ENCODE measurements at places on chromosomes 7 and 10. TPM values are rescaled to one million over a fixed set of nuclear protein-coding genes. Genes with fewer than 3 reads are reported as not detected.

- DNase-seq: peak; percentile 31
Measured at GRCh38 chr10:3873728-3874461, 88.9 kb upstream of the KLF6 start.

- DNase-seq: no peak
Measured at GRCh38 chr7:27745064-27745583, 5.2 kb downstream of the TAX1BP1 start.

DNA sequence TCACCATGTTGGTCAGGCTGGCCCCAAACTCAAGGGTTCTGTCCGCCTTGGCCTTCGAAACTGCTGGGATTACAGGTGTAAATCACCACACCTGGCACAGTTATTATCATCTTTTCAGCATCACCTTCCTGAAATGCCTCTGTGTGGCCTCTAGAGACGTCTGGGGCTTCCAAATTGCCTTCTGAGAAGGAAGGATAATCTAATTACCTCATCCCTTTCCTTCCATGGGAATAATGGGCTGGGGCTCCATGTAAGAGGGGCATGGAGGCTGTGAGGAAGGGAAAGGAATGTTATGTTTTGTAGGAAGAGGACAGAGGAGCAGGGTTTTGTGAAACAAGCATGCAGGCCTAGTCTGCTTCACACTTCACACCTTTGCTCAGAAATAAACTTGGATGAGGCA lies 22.2 kb upstream of the PODXL start:
- DNase-seq: no peak

GRCh38 chr10:67783606-67784294 lies 54.2 kb downstream of the DNAJC12 start:
- DNase-seq: no peak

GRCh38 chr7:44411306-44411705 lies 79.2 kb downstream of the NUDCD3 start:
- DNase-seq: no peak

- no peak for DNase-seq
Measured at GRCh38 chr7:55591282-55591931, 19.1 kb upstream of the VOPP1 start.

DNA sequence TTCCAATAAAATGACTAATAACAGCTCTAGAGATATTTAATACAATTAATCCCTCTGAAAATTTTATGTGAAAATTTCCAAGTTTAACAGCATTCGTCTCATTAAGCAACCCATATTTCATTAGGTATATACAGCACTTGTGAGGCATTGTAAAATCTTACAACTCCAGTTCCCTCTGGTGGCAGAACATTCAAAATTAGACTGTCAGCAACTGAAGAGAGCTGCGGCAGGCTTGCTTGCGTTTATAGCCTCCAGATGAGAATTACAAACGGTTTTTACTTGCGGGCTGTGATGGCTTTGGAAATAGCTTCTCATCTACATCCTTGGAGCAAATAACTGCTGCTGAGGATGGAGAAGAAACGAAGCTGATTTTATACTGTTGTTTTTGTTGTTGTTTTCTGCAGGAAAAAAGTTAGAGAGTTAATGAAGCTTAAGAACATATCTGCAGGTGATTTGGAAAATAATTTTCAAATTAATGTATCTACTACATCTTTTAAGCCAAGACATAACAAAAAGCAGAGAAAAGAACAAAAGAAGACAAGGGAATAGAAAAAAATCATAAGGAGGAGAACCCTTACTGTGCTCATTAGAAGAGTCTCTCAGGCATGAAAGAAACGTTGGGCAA lies 171.3 kb downstream of the MAGI2 start:
- DNase-seq: no peak

- DNase-seq: no peak
Measured at GRCh38 chr7:85074-85882, 107.1 kb upstream of the FAM20C start.

GRCh38 chr10:57333880-57334279 lies 933.8 kb downstream of the IPMK start:
- DNase-seq: no peak

- no peak for DNase-seq
Measured at GRCh38 chr10:75427951-75428350, 3.5 kb upstream of the LRMDA start.

DNA sequence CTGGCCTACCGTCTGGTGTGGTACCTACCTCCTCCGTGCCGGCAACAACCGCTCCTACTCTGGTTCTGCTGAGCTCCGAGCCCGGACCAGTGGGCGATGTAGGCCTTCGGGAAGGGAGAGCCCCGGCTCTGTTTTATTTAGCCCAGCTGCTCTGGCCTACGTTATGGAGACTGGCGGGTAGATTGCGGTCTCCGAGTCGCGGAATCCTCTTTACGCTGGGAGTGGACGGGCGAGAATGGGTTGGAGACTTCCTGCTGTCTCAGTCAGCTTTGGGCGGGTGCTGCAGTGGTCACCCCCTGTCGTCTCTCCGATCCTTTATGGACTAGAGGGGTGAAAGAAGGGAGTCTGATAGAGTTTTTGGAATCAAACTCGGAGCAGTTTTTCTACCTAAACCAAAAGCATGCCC lies 406 bp downstream of the CBLL1 start:
- no peak for DNase-seq

DNA sequence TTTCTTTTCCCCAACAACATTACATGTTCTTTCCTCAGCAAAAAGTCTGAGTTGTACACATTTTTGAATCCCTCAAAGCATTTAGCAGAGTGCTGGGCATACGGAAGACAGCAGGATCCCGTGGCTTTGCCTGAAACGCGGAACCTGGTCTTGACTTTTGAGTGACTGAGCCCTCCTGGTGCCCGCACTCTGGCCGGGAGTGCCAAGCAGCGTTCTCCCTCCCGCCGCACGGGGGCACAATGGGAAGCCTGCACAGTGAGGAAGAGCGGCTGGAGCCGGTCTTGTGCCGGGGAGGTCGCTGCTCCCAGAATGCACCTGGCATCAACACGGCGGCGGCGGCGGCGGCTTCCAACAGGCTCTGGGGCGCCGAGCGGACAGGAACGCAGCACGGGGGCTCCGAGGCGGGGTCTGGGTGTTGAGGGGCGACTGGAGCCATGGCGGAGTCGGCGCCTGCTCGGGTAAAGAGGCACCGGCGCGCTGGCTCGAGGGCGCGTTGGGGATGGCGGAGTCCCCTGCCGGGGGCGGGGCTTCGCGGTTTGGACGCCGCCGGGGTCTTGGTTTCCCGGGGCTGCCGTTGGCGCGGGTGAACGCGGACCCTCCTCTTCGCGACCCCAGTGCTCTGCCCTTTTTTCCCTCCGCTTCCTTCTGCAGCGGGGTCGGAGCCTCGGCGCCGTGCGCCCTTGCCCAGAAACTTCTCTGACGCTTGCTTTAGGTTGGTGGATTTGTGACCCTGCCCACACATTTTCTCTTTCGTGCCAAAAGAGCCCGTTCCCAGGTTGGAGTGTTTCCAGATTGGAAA lies at the start of gene ZNF212:
Gene ZNF212 (plus strand): TSS at position 307 of the 799 bp plus-strand sequence. CDS start 128 bp downstream, at position 435.
- peak; percentile 89 for DNase-seq

DNA sequence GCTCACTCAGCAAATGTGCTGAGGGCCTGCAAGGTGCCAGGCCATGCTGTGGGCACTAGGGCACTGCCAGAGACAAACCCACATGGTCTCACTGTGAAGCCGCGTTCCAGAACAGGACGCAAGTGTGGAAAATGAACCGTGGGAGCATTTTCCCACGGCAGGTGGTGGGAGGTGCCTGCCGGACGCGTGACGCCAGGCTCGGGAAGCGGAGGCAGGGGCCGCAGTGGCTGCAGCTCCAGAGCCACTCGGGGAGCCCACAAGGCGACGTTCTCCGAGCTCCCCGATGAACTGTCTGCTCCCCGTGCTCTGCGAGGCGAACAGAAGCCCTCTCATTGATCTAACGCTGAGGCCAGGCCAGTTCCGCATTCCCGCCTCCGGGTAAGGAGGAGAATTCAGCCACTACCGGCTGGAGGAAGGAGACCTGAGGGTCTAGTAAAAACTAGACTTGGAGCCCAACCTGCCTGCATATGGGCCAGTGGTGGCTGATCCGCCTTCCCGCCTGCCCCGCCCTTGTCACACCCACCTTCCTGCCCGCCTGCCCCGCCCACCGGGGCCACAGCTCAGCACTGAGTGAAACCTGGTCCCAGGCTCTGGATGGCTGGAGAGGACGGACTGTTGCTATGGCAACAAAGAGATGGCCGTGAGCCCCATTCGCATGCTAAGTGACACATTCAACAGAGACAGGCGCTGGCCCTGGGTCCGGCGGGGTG lies 13.1 kb downstream of the ADGRA1 start:
- no peak for DNase-seq

DNA sequence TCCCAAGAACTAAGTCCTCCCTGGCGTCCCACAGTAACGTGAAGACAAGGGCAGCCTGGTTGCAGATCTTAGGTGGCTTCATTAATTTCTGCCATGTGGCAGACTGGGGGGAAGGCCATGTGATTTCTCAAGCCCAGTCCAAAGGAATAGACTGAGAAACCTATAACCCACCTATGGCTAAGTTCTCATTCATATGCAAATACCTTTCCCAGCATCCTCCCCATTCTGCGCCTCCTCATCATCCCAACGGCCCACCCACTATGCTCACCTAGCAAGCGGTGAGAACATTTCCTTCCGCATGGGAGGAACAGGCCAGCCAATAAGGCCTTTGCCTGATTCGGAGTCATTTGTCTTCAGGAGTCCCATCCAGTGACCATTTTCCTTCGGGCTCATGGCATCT lies 8.2 kb upstream of the CLEC2L start:
- DNase-seq: no peak

- DNase-seq: no peak
Measured at GRCh38 chr10:43417950-43418768, 9.2 kb upstream of the HNRNPF start.

- no peak for DNase-seq
Measured at GRCh38 chr10:78210548-78210947, 176.9 kb downstream of the RPS24 start.

- DNase-seq: no peak
Measured at GRCh38 chr7:20193242-20193777, 23.9 kb downstream of the MACC1 start.

Gene GSAP
- total RNA-seq: 9.2 TPM

Gene AKR1C2
- total RNA-seq: 4.5 TPM

Gene RHEB
- 104 TPM for total RNA-seq

Gene PDK4
- total RNA-seq: 63.0 TPM

Gene RPEL1
- not detected for total RNA-seq

Gene ATP5MK
- total RNA-seq: 1,325 TPM

Gene MBL2
- not detected for total RNA-seq

Gene FAM241B
- 6.7 TPM for total RNA-seq

Gene CDK6
- 28.2 TPM for total RNA-seq

Gene HELLS
- 2.0 TPM for total RNA-seq
